ENCODE measurements at places on chromosomes 7 and 10.

DNA sequence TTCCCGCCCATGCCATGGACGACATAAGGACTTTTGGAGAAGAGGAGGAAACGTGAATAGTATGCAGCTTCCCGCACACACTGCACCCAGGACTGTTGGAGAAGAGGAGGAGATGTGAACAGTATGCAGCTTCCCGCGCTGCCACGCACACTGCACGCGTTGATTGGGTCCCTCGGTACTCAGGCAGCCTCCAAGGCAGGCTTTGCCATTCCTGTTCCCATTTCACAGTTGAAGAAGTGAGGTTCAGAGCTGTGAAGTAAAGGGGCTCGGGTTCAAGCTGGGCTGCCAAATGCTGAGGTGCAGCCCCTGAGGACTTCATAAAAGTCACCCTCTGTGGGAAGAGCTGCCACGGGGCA, 147.9 kb upstream of the FAM20C start:
- no peak for DNase-seq

- no peak for DNase-seq
These were observed 46.7 kb downstream of the USP6NL start for GRCh38 chr10:11564741-11565140.

DNA sequence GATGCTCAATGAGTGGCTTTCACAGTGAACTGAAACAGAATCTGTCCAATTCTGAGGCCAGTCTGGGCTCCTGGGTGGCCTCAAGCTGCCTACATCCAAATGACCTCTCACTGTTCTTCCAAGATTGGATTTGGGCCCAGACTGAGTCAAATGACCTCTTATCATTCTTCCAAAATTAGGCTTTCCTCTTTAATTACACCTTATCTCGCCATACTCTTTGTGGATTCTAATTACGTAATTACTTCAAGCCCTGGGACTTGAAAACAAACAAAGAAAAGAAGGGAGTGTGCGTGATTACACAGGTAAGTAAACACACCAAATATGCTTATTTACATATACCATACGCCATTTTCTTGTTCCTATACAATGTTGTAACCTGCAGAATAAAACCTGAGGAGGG, 18.8 kb downstream of the SORBS1 start:
- no peak for DNase-seq

- no peak for DNase-seq
These were observed 51.4 kb downstream of the BTAF1 start for GRCh38 chr10:91974960-91975359.

DNA sequence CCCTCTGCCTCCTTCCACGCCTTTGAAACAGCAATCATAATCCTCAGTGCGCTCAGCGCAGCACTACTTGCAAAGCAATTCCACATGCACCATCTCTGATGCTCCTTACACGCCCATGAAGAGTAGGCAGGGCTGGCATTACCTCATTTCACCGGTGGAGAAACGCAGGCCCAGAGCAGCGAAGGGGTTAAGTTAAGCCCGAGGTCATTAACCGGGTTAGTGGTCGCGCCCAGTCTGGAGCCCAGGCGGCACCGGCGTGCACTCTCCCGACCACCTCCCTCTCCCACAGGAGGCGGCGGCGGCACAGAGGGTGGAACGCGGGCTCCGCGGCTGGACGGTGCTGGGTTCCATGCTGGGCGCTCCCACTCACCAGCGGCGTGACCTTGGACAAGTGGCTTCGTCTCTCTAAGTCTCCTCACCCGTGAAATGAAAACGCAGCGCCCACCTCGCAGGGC, 515 bp downstream of the FASTK start:
- DNase-seq = no peak

DNA sequence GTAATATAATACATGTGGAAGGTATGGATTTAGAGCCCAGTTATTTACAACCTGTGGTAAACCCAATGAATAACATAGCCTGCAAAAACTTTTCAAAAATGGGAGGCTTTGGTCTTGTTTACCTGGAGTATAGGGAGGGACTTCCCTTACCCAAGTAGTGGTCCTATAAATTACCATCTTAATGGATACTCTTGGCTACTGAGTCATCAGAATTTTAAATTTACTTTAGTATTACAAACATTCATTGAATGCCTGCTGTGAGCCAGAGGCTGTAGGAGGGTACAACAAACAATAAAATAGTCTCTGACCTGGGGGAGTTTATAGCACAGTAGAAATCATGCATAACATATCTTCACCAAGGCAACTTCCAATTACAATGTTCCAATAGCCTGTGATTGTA, 365.1 kb downstream of the BBS9 start:
- DNase-seq = no peak

- DNase-seq = no peak
These were observed 25.4 kb downstream of the TLL2 start for GRCh38 chr10:96488161-96488935.

- DNase-seq = no peak
These were observed 25.3 kb downstream of the BCAP29 start for GRCh38 chr7:107605218-107605815.

- DNase-seq = no peak
These were observed 86.2 kb downstream of the AOAH start for GRCh38 chr7:36638140-36638539.

- no peak for DNase-seq
These were observed 94.7 kb downstream of the OSBPL3 start for GRCh38 chr7:24885305-24885704.

DNA sequence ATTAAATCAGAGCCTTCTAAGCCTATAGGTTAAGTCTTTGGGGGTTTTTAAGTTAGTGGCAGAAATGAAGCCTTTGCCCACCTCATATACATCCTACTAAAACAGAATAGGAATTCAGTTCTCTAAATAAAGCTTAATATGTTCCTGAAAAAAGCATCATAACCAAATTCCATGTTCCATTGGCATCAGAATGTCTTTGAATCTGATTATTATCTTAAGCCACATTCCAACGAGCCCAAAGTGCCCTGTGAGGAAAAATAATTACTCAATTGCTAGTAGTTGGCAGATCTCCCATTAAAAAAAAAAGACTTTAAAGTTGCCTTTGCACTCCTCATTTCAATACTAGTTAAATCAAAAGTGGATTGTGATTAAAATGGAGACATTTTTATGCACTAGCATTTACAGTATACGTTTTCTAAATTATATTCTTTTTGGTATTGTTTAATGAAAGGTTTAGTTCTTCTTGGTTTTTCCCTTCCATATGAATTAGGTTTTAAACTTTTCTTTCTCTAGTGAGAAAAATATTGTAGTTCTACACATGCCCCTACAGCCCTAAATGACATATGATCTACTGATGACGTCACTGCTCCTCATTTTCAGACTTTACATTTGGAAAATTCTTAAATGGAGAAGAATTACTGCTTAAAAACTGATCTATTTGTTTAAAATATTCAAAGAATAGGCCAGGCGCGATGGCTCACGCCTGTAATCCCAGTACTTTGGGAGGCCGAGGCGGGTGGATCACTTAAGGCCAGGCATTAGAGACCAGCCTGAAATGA, 54.3 kb upstream of the CABCOCO1 start:
- DNase-seq = no peak

GRCh38 chr7:1897076-1897860, 227.2 kb downstream of the ELFN1 start:
- DNase-seq = no peak

DNA sequence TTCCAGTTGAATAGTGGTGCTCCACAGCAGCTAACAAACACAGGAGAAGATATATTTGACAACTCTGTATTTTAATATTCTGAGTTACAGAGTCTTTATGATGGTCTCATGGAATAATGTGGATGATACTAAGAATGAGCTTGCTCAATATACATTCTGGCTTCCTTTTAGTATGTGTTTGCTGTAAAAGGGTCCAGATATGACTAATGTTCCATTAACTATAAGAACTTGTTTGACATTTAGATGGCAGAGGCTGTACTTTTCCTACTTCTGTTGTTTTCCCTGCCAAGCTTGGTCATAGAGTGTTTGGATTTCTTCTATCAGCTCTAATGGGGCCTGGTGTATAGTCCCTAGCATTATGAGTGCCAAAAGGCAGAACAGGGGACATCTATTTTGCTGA, 61.5 kb upstream of the GPR22 start:
- DNase-seq = no peak

GRCh38 chr7:45993621-45994020, 72.5 kb upstream of the IGFBP3 start:
- no peak for DNase-seq

- no peak for DNase-seq
These were observed 30.9 kb downstream of the DNA2 start for GRCh38 chr10:68440898-68441297.

- no peak for DNase-seq
These were observed 94.3 kb downstream of the IDE start for GRCh38 chr10:92479547-92479946.

DNA sequence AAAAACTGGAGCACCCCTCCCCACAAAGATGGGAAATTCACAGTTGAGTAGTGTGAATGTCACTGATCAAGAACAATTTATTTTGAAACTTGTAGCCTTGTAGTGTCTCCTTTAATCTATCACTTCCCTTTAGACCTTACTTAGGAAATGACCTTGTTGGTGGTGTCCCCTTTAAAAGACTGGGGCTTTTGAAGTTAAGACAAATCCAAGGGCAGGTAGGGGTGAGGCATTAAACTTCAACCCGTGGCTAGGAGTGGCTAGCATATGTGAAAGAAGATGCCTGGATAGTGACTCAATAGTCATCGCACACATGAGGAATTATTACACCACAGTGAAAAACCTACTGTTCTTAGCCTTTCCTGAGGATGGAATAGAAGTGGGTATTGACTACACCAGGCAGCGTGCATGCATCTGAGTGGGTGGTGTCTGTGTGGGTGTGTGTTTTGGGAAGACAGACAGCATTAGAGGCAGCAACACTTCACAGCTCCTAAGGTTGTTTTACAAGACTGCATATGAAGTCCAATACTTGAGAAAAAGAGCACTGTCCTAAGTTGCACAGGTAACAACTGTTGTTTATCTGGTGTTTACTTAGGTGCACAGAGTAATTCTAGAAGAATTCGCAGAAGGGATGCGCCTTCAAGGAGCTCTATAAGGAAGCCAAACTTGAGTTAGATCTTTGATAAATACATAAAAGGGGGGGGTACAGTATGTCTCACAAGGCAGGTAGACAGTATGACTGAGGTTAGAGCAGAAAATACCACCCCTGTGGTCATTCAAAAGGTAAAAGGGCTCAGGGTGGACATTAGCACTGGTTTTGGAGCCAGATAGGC, 32.9 kb downstream of the ABLIM1 start:
- DNase-seq = no peak

DNA sequence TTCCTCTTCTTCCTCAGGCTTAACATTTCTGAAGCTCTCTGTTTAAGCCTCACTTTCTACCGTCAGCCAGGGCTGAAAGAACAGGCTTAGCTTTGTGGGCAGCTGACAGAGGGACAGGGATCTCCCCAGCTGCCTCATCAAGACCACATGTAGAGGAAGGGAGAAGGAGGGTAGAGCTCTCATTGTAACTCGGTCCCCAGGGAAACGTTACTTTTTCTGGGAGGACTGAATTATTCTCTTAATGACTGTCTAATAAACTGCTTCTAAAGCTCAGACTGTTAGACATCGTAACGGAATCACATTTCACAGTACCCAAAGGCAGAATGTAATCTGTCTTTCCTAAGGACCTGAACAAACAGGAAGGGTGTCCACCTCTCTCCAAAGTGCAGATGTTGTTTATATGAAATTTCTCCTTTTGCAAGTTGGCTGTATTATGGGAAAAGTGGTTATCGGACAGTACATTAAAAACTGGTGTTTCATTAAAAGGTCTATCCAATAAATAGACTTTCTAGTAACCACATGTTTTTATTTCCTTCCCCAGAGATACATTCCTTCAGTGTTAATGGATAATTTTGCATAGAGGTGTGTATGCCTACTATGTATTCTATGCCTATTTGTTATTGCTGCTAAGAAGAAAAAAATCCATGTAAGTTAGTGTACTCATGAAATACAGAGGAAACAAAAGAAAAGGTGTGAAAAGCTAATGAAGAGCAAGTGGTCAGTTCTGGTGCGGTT, 144.2 kb downstream of the CTTNBP2 start:
- DNase-seq = no peak

DNA sequence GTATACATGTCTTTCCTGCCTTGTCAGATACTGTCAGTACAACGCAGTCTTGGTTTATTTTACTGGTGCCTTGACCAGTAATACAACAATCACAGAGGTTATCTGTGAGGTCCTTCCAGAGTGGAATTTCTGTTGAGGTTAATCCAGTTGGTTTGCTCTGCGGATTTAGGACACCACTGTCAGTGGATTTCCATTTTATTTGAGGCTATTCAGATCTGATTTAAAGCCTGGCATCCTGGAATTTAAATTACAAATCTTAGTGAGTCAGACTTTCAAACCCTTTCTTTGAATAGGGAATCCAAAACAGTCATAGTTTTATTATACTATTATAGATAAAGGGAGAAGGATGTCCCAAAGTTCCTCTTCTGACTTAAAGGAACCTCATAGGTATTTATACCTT, 40.5 kb downstream of the ANLN start:
- DNase-seq = no peak

- no peak for DNase-seq
These were observed 150.9 kb downstream of the RGS10 start for GRCh38 chr10:119391440-119392251.

DNA sequence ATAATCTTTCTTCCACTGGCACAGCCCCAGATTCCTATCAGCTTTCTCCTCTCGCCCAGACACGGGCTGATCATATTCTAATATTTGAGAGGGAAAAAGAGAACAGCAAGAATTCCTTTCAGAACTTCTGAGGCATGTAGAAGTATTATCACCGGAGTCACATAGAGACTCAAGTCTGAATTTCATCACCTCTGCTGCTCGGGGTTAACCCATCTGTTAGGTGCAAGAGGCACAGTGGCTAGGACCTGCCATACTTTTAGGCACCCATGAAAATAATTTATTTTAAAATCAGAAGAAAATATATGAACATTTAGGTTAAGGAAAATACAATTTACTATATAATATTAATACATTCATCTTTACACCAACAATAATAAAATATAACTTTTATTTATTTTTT, 21.0 kb downstream of the PANK1 start:
- DNase-seq = no peak

DNA sequence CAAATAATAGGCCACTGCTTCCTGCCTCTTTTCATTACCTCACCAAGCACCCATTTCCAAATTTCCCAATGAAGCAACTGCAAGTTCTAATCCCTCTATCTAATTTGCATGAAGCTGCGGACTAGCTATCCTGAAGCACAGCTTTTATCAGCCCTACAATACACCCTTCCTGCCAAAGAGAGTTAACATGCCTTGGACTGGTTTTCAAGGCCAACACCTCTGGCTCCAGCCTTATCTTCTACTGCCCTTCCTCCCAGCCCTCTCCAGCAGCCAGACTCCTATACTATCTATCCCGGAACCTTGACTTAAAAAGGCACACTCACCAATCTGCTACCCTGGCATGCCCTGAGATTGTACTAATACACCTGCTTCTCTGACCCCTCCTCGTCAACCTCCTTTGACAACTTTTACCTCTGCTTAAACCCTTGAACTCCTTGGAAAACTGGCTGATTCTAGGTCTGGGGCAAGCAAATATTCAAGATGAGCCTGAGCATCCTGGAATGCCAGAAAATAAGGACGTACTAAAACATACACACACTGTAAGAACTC, 73.4 kb downstream of the SGMS1 start:
- no peak for DNase-seq

- DNase-seq = no peak
These were observed 123.4 kb upstream of the NEBL start for GRCh38 chr10:21020545-21020944.
